ENCODE measurements at places on chromosomes 4 and X. TPM values are rescaled to one million over a fixed set of nuclear protein-coding genes. Genes with fewer than 3 reads are reported as not detected.

GRCh38 chr4:13445841-13446790 is 38.0 kb downstream of the RAB28 start:
- no peak for DNase-seq

DNA sequence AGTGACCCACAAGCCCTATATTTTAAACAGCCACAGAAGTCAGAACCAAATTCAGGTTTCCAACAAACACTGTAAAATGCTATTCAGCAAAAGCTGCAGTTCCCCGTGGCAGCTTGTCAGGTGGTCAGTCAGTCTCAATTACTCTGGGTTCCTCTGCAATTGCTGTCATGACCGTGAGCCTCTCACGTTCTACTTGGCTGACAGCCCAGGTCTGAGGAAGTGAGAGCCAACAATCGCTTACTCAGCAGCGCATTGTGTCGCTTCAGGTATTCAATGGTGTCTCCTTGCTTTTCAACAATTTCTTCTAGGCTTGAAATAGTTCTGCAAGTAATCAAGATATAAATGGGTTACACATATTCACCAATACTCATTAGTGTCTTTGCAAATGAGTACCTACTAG is 25.8 kb downstream of the TRIM75 start:
- no peak for DNase-seq

GRCh38 chr4:86506591-86506990 is 87.5 kb upstream of the PTPN13 start:
- DNase-seq, result no peak

ANOS1 gene
- total RNA-seq, result 4.2 TPM

HSPA4L gene
- total RNA-seq, result 12.4 TPM

DNA sequence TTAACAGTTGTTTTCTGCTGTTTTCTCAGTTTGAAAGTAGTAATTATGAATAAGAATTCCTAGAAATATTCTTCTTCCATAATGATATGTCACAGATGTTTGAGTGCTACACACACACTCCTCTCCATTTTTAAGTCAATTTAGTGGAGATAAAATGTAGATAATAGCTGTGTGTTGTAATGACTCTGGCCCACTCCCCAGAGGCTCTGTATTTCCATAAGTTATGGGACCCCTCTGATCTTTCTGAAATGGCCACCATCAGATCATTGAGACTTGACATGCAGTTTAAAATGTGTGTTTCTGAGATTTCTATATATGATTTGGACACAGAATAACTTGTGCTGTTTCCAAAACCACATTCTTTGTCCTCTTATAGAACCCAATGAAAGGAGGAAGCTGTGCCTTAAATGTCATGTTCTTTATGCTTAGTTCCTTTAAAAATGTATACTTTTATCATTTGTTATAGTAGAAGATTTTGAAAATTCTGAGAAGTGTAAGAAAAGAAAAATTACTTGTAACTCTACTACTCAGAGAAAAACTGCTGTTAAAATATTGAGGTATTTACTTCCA is 46.4 kb downstream of the GAB1 start:
- DNase-seq, result no peak

FREM3 gene
- not detected for total RNA-seq

DNA sequence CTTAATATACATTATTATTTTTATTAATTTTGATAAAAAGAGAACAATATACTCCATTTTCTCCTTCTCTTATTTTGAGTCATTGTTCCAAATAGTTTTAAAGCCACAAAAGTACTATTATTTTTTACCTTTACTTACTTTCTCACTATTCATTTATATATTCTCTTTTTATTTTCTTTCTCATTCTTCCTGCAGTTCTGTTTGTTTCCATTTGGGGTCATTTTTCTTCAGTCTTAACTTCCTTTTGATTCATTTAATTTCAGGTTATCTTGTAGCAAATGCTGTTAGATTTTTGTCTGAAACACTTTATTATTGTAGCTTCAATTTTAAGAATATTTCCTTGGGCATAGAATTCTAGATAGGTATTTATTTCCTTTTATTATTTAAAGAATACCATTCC is 438.6 kb upstream of the EPHA5 start:
- DNase-seq, result no peak

CXCL11 gene
- total RNA-seq, result 0.32 TPM

DNA sequence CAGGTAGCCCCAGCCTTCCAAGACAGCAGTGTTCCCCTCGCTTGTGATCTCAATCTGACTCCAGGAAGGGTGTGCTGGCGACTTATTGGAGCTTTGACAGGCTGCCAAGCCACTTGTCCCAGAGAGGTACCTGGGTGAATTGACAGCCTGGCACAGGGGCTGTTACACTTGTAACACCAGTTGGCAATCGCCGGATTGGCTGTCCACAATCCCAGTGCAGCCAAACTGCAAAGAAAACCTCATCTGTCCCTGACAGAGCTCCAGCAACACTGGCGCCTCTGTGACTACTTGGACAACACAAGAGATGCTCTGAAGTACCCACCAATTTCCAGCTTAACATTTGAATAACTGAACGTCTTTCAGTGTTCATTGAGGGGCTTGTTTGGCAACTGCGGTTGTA is 76.8 kb upstream of the PRPS1 start:
- DNase-seq, result no peak

DNA sequence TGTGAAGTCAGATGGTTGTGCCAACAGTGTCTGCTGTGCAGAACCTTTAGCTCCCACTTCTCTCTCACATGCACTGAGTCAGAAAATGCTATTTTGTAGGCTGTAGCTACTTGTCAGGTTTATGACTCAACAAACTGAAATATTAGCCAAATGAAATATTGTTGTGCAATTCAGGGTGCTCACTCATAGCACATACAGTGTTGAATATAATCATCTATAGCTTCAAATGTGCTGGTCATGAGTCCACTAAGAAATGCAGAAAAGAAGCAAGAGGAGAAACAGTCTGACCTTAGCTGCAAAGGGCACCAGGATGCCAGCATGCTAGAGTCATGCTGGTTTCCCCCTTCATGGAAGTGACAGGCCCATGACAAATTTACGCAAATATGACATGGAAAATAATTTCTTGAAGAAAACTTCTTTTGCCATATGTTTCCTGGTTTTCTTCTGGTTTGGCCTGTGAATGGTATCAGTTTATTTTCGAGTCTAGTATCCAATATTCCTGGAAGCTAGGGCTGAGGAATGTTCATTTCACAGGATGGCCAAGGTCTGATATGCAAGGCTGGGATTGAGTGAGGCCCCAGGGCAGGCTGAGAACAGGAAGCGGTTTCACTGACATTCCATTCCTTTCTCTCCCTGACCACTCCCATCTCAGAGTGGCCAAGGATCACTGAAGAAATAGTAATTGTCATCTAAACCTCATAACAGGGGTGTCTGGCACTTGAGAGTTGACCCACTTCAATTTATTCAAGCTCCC is 10.3 kb upstream of the CXCL2 start:
- DNase-seq, result no peak

GABRG1 gene
- total RNA-seq, result not detected

GRCh38 chr4:126734465-126734864 is 898.3 kb upstream of the INTU start:
- no peak for DNase-seq

SMIM20 gene
- 34.7 TPM for total RNA-seq

DNA sequence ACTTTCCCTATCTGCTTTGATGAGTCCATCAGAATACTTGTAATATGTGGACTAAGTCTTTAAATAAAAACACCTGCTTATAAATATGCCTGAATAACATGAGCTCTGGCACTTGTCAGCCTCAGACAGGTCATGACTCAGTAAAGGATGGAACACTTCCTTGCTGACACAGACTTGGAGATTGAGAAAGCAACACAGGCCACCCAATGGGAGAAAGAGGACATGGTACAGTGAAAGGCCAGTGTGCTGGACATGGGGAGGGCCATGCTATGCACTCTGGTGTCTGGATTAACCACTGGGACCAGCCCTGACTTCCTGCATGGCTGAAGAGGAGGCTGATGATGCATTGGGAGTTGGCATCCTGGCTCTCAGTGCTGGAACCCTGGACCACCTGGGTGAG is 149.5 kb downstream of the DHRSX start:
- no peak for DNase-seq

DNA sequence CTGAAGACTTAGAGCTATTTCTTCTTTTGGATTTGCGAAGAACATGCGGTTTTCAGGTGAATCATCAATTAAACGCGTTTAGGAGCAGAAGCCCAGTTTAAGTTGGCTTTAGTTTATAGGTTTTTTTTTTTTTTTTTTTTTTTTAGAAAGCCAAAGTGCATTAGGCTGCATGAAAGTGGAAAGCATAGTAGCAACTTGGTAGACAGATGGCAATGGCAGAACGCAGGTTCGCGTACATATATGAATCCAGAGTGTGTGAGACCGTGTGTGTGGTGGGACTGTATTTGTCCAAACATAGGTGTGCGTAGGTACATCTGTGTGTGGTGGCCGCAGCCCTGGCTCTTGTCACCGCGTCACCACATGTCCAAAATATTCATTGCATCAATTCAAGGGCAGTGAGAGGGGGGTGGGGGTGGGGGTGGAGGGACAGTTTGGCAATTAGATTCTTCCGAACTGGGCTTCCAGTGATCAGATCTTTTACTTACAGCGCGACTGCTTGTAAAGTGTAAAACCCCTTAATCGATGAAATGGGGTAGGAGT is 901 bp downstream of the JADE1 start:
- no peak for DNase-seq

- no peak for DNase-seq
Observed at GRCh38 chr4:69497886-69498395, 2.2 kb upstream of the UGT2B4 start.

DNA sequence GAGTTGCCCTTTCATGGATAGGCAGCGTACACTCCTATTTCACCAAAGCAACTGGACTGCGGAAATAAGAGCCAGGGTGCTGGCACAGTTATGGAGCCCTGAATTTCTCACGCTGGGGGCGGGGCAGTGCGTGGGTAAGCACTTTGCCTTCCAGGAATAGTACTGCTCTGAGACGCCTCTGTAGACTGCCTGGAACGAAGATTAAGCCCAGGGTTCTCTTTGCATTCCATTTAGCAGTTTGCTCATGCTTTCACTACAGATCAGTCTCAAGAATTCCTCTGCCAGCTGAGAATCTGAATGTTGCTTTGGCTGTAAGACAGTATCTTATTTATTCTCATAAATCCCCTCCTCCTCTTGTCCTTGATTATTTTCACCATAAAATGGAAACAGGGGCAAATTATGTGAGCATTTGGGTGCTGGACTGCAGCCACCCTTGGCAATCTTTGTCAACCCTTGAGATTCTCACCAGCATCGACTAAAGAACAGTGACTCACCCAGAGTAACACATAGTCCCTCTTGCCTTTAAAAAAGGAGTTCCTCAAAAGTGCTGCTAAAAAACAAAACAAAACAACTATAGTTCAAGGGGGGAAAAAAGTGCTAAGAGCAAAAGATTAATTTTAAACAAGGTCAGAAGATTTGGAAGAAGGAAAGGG is 88.9 kb upstream of the CITED1 start:
- DNase-seq, result no peak

PDLIM3 gene
- total RNA-seq, result 265 TPM

DNA sequence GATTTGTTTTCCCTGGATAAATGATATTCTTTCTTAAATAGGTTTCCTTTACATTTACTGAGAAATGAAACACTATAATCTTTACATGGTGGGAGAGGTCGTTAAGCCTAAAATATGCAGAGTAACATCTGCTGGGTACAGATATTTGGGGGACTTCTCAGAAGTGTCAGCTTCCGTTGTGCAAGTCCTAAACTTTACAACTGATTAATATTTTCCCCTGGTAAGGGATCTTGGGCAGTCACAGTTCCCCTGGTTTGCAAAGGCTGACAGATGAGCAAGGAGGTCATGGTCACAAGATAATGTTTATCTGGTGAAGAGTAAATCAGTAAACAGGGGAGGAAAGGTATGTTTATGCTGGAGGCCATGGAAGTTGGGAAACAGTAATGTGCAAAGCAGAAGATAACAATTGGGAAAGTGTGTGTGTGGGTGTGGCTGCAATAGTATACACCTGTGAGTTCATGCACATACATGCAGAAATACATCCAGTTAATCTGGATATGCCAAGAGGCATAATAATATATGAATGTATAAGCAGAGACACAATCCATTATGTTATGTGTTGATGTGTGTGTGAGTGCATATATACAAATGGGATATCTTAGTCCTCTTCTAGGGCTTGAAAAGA is 508.2 kb upstream of the FAM241A start:
- DNase-seq, result no peak

DNA sequence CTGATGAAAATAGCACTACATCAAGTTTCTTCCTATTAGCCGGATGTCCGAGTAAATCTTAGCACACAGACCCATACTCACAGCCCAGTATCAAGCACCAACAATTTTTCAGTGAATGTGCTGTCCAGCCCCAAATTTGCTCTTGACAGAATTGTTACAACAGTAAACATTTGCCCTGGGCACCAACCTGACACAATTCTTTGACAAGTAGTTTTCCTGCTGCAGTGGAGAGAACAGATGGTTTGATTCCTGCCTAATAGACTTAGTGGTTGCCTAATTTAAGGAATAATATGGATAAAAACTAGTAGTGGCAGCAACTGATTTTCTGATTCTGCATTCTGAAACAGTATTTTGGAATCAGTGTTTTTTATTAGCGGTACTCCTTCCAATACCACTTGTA is 253.6 kb downstream of the SLC39A8 start:
- no peak for DNase-seq

MAGEA4 gene
- not detected for total RNA-seq

FGF13 gene
- total RNA-seq, result 1.2 TPM

TMSB15A gene
- not detected for total RNA-seq

DNA sequence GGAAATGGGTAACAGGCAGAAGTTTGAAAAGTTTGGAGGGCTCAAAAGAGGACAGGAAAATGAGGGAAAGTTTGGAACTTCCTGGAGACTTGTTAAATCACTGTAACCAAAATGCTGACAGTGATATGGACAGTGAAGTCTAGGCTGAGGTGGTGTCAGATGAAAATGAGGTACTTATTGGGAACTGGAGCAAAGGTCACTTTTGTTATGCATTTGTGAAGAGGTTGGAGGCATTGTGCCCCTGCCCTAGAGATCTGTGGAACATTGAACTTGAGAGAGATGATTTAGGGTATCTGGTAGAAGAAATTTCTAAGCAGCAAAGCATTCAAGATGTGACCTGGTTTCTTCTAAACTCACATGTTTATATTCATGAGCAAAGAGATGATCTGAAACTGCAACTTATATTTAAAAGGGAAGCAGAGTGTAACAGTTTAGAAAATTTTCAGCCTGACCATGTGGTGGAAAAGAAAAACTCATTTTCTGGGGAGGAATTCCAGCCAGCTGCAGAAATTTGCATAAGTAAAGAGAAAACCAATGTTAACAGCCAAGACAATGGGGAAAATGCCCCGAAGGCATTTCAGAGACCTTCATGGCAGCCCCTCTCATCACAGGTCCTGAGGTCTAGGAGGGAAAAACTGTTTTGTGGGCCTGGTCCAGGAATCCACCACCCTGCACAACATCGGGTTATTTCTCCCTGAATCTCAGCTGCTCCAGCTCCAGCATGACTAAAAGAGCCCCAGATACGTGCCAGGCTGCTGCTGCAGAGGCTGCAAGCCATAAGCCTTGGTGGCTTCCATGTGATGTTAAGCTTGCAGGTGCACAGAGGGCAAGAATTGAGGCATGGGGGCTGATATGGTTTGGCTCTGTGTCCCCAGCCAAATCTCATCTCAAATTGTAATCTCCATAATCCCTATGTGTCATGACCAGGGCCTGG is 632.5 kb upstream of the GNPDA2 start:
- DNase-seq, result no peak

GRCh38 chr4:152099981-152100378 is 339.2 kb upstream of the GATB start:
- DNase-seq, result no peak

FHIP1A gene
- total RNA-seq, result 19.5 TPM

IGSF1 gene
- total RNA-seq, result 16.3 TPM
